ENCODE measurements at places on chromosomes 1 and 21.

GRCh38 chr1:18808550-18808949, 50.9 kb downstream of the TAS1R2 start:
- DNase-seq: no peak

- DNase-seq: no peak
Observed at GRCh38 chr1:159991513-159991912, 37.5 kb upstream of the SLAMF9 start.

DNA sequence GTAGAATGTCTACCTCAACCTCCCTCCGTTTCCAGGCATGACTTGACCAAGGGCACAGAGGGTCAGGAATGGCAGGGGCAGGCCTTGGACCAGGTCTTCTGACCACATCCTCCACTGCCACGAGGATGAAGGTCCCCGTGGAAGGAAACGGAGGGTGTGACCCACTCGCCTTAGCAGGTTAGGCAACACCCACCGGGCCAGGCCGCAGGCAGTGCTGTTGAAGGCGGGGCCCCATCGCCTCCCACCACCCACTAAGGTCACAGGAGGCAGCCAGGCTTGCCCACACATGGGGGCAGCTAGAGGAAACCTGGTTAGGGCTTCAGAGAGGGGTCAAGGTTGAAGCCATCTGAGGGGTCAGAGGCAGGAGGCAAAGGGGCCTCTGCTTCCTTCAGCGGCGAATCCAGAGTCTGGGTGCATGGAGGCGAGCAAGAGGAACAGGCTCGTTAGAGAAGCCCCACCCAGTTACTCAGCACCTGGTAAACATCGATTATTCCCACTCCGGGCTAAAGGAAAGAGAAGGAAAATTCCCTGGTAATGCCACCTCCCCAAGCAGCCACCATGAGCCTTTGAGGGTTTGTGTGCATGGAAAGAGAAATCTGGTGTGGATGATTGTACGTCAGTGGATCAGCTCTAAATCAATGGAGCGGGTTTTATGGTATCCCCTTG, 37.0 kb downstream of the RIPK4 start:
- no peak for DNase-seq

DNA sequence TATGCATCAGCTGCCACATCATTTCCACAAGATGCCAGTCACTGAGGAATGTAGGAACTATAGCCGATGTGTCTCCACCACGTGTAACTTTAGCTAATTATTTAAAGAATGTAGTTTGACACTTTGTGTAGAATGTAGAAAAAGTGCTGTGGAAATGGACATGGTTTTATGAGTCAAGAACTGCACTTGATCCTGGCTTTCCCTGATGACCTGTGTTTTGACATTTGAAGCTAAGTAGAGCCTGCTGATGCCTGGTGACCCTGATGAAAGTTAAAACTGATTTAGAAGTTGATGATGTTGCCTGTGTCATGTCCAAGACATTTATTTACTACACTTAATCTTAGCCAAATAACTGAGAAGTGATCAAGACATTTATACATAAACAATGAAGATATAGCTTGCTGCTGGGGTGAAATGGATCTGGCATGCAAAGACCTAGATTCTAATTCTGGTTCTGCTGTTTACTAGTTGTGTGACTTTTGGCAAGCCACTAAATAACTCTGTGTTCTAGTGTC, 4.4 kb upstream of the OSBPL9 start:
- no peak for DNase-seq

- DNase-seq: no peak
Observed at GRCh38 chr1:229129301-229130027, 141.4 kb upstream of the RAB4A start.

- DNase-seq: no peak
Observed at GRCh38 chr1:228172591-228173527, 7.3 kb downstream of the IBA57 start.

GRCh38 chr1:7651203-7651602, 119.9 kb upstream of the VAMP3 start:
- DNase-seq: no peak

GRCh38 chr1:869499-870244, 54.1 kb upstream of the SAMD11 start:
- peak; percentile 35 for DNase-seq

- no peak for DNase-seq
Observed at GRCh38 chr1:16984717-16985116, 4.3 kb upstream of the MFAP2 start.

GRCh38 chr1:203497269-203497777, 3.4 kb downstream of the OPTC start:
- no peak for DNase-seq

DNA sequence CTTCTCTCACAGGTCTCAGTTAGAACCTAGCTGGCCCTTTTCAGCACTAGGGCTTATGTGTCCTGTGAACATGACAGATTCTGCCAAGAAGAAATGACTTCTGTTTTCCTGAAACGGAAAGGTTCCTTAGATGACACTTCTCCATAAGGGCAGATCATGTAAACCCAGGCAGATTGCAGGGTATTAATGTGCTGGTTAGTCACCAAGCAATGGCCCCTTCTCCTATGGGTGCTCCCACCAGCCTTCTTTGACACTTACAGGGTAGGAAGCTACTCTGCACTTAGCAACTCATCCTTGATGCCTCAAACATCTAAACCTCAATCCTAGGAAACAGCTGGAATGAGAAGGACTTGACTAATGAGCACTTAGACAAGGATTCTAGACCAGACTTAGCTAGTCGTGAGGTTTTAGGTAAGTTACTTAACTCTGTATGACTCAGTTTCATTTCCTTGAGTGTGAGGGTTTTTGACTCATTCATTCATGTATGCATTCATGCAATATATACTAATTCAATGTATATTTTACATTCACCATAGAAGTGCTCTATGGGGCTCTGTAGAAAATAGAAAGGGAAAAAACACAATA, 74.1 kb upstream of the PLXNA2 start:
- no peak for DNase-seq

GRCh38 chr21:31744182-31744800, 12.4 kb upstream of the SCAF4 start:
- no peak for DNase-seq

DNA sequence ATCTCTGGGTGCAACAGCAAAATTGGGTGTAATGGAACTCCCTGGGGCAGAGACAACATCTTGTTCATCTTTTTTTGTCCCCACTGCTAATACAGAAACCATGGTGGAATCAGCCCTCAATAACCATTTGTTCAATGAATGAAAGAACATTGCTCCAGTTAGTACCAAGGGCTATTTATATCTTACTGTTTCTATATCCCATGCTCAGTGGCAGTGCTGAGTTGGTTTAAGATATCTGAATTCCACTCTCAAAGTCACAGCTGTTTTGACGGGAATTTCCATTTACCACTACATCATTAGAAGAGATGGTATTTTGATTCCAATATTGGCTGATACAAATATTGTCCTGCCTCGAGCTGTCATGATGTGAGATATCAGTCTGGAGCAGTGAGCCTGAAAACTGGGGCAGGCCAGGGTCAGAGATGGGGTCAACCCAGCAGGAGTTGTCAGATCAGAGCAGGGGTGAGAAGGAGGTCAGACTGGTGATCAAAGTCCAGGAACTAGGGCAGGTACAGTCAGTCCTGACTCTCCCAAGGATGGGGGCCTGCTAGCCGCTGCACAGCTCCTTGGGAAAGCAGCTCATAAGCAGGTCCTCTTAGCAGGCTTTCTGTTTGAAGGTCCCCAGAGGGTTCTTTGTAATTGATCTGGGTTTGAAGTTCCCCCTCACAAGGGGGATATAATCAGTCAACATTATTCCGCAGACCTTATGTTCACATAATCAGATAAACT, 5.8 kb upstream of the PHC2 start:
- DNase-seq: no peak

Measured in neuronal stem cell (in vitro differentiated cells).